ENCODE measurements at places on chromosomes 5 and 9.

DNA sequence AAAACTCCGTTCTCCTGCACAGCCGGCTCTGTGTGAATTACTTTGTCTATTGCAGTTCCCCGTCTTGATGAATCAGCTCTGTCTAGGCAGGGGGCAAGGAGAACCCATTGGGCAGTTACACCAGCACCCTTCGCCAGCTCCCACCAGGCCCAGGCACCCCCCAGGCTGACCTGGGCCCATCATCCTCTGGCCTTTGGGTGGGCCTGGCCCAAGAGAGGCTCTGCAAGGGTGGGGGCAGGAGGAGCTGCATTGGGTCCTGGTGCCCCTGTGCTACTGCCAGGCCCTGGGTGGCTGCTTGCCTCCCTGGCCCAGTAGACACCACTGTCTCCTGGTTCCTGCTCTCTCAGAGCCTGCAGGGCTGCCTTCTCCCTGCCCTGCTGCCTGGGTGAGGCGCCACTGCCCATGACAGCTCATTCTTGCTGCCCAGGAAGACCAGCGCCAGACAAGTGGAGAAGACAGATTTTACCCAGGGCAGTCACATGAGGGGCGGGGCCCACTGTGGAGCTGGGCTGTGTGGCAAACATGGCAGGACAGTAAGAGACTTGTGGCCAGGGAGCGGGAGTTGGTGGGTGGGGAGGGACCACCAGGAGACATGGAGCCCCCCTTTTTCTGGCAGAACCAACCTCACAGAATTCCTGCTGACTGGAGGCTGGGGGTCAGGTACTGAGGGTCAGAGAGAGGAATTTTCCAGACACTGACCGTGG lies 67.2 kb downstream of the MRPL36 start:
- DNase-seq: no peak

DNA sequence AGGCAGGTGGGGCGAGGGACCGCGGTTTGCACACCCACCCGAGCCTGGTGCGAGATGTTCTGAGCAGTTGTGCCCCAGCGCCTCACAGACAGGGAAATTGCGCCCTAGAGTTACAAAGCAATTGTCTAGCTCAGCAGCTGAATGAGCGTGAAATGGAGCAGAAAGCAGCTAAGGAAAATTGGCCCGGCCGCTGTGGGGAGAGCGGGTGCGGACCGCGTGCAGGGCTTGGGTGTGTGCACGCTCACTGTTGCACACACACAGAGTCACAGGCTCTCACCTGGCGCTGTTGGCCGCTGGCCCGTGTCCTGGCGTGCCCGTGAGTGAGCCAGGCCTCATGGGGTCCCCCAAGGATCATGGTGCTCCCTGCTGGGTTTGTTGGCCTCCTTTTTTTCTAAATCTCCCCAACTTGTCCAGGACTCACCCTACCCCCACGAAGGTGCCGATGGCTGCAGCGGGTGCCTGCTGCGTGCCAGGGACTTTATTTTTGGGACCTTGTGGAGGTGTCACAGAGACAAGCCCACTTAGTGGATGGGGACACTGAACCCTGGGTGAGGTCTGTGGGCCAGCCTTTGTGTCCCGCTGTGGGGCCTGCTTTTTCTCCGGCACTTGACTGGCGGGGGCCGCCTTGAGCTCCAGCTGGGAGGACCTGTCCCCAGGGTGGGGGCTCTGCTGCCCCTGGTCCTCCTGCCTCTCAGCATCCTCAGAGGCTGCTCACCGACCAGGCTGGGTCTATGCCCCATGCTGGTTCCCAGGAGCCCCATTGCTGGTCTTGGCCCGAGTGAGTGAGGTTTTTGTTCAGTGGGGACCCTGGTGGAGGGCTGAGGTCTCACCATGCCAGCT lies 5.2 kb downstream of the RXRA start:
- DNase-seq: no peak

DNA sequence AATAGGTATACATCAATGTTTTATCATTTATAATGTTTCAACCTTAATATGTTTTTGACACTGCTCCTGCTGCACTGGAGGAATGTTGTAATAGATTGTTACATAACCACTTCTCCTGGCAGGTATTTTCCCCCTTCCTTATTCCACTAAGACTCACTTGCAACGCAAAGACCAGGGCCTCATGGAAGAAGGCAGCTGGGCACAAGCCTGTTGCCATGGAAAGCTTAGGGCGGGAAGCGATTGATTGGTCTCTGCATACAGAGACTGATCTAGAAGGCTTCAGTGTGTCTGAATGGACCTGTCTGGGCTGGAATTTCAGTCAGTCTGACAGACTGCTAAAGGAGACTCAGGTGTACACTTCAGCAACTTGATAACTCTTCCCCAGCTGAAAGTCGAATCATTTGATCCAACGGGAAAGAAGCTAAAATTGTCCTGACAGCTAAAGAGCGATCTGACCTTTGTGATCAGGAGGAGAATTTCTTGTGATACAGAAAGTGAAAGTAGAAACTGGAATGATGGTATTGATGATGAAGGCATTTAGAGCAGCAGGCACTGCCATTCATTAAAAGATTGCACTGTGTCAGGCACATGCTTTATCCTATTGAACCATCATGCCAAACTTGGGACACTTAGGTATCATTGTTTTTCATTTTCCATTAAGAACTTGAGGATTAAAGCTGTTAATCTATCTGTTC lies 65.1 kb downstream of the GRIA1 start:
- no peak for DNase-seq

DNA sequence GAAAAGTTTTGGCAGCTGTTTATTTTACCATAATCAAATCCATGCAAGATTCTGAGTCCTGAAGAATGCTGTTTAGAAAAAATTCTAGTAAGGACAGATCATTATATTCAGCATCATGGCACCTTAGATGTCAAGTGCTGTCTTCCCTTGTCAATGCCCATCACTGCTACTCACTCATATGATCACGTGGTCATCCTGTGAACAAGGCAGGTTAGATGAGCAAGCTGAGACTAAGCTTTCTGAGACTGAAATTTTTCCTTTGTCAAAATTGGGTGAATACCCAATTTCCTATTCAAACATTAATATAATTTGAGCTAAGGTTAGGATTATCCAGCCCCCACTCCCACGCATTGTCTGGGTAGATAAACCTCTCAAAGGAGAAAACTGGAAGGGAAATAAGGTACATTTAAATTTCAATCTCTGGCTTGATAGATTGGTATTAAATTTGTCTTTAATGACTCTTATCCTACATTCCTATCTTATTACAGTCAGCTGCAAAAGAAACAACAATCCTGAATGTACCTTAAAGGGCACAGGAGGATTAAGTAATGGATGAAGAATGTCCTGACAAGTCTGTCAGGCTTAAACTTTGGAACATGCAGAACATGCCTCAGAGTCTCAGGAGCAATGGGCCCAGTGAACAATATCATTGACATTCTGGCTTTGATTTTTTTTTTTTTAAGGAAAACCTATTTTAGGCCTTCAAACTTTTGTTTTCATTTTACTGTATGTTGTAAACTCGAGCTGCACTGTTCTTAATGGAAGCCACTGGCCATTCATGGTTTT lies 148.7 kb upstream of the RANBP3L start:
- DNase-seq: no peak

DNA sequence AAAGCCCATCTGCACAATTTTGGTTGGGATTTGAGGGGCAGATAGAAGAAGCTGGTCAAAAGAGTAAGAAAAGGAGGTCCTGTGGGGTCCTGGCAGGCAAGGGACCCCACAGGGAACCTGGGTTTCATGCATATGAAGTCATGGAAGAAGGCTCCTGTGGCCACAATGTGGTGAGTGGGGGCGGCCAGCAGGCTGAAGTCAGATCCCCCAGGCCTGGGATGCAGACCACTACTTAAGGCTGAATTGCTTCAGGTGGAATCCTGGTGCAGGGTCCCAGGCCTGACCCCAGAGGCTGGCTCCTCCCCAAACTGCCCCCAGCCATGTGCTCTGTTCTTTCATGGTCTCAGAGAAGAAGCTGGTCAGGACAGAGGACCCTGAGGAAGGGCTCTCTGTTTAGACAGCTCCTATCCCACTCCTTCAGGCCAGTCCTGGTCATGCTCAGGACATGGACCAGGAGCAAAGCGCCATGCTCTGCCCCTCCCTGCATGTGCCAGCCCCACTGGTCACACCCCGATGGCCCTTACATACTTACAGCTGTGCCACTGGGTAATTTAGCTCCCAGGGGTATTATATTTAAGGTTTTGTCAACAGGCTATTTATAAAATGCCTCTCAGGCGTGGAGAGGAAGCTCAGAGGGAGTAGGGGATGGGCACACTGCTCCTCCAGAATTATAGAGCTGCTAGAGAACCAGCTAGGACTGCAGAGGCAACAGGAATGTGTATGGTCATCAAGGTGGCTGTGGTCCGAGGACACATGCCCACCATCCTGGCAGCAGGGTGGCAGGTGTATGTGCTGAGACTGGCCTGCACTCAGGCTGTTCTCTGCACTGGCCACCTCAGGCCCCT lies 33.4 kb downstream of the C5orf15 start:
- no peak for DNase-seq

- DNase-seq: no peak
These were observed 41.9 kb upstream of the RIC1 start for GRCh38 chr9:5587024-5587423.

- no peak for DNase-seq
These were observed 119.3 kb upstream of the MAN2A1 start for GRCh38 chr5:109570362-109570874.

GRCh38 chr9:22976454-22976853 lies 529.8 kb downstream of the DMRTA1 start:
- no peak for DNase-seq

GRCh38 chr9:79471580-79472543 lies 99.9 kb upstream of the TLE4 start:
- peak; percentile 42 for DNase-seq

- no peak for DNase-seq
These were observed 265.9 kb upstream of the NR4A3 start for GRCh38 chr9:99555792-99556191.

DNA sequence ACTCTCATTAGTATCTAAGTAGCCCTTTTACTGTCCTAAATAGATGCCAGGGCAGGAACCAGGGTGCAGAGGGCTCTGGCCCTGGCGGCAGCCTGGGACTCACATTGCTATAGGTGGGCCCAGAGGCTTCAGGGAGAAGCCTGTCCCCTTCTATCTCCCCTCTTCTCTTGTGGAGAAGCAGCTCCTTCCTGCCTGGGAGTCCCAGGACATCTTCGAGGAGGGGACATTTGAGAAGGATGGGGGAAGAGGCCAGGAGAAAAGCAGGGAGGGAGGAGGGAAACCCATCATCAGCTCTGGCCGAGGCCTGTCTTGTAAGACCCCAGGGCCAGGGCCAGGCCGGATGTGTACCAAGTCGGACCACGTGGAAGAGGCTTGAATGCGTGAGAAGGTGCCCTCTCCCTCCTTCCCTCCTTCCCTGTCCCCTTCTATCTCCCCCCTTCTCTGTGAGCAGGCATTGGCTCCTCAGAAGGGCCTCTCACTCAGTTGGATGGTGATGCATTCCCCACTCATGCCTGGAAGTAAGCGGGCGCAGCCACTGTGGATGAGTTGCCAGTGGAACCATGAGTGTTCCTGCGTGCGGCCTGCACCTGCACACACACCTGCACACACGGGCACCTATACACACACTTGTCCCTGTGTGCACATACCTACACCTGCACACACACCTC lies 20.7 kb upstream of the LPCAT1 start:
- no peak for DNase-seq

DNA sequence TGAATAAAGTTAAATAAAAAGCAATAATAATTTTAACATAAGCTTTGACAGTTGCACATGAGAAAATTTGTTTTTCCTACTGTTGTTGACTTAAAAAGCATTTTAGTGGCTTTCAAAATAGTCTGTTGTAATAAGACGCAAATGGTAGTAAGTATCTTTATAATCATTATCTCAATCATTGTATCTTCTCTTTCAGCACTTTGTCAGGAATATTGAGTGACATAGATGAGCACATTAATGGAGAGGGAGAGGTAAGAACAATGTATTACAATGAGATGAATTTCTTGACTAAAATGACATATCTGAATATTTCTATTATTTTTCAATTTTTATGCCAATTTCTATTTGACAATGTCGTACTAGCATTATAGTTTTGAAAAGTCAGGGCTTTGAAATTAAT lies 193.9 kb upstream of the MRPS30 start:
- DNase-seq: no peak

GRCh38 chr9:36025746-36026145 lies 11.0 kb upstream of the RECK start:
- DNase-seq: no peak

DNA sequence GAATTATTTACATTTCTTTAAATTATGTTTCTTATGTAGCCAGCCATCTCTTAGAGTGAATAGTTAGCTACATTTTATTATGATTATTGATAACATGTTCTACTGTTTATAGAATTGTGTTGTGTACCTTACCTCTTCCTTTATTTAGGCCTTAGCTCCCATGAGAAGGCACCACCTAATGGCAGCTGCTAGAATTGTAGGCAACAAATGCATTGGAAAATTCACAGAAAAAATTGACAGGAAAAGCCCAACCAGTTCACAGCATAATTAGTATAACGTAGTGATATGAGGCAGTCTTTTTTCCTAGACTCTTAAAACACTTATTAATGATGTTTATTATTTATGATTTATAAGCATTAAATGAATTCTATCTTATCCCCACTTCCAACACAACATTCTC lies 175.8 kb downstream of the WDR70 start:
- peak; percentile 30 for DNase-seq

DNA sequence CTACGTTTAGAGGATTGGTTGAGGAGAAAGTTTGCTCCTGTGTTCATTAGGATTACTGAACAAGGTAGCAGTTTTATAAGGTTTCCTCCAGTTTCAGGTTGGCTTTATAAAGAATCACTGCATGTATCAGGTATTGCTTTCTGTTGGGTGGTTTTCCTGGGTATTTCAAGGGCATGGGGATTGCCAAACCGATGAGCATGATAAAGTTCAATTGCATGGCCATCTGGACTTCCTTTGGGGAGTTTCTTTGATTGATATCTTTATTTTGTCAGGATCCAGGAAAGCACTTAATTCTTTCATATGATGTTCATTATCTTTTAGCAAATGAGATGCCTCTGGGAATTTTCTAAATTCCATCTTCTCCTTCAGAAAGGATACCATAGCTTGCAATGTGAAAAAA lies 10.3 kb upstream of the GABBR2 start:
- DNase-seq: no peak

GRCh38 chr5:178606269-178606668 lies 16.1 kb upstream of the COL23A1 start:
- DNase-seq: no peak

DNA sequence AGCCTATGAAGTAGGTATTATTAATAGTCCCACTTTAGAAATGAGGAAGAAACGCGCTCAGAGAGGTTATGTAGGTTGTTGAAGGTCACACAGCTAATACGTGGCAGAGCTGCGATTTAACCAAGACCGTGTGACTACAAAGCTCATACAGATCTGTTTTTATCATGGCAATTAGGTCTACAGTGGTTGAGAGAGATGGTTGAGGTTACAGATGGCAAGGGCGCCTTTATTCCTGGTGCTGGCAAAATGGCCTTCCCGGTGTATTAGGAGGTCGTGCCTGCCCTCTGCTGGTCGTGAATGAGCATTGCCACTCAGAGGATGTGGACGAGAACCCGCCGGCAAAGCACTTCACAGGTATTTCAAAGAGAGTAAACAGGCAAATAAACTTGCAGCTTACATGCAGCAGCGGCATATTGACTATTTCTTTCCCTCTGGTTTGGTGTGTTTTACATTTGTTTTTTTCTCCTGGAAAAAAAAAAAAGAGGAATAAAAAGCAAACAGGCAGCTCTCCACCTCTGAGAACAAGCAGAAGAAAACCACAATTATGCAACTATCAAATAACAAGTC lies 65.3 kb upstream of the EGFLAM start:
- peak; percentile 75 for DNase-seq

Measured in cardiac muscle cell (in vitro differentiated cells and primary cell).